ENCODE measurements at places on chromosomes 6 and 20.

GRCh38 chr20:20827992-20828597, 115.7 kb upstream of the RALGAPA2 start:
- DNase-seq, result no peak

- DNase-seq, result no peak
Measured at GRCh38 chr20:18727032-18727508, 86.5 kb upstream of the SCP2D1 start.

DNA sequence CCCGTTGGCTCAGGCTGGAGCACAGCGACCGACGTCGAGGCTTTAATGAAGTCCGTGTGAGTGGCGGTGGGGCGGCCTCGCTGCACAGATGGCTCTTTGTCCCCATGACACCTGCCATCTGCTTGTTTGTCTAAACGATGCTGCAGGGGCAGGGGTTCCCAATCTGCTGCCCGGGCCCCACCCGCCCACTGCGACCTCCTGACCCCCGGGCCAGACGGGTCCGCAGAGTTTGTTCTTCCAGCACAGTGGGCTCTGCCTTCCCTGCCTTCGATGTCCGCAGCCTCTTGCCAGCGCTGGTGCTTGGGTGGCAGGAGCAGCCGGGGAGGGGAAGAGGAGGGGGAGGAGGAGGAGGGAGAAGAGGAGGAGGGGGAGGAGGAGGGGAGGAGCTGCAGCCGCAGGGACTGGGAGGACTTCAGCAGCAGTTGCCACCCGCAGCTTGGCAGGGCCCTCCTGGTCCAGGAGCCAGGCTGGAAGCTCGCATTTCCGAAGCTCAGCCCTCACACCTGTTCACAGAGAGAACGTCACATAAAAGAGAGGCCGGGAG, 210.0 kb downstream of the DLL1 start:
- peak; percentile 64 for DNase-seq

GRCh38 chr20:43917380-43917779, 2.7 kb downstream of the TOX2 start:
- no peak for DNase-seq

- no peak for DNase-seq
Measured at GRCh38 chr6:105310947-105311346, 91.9 kb downstream of the PREP start.

DNA sequence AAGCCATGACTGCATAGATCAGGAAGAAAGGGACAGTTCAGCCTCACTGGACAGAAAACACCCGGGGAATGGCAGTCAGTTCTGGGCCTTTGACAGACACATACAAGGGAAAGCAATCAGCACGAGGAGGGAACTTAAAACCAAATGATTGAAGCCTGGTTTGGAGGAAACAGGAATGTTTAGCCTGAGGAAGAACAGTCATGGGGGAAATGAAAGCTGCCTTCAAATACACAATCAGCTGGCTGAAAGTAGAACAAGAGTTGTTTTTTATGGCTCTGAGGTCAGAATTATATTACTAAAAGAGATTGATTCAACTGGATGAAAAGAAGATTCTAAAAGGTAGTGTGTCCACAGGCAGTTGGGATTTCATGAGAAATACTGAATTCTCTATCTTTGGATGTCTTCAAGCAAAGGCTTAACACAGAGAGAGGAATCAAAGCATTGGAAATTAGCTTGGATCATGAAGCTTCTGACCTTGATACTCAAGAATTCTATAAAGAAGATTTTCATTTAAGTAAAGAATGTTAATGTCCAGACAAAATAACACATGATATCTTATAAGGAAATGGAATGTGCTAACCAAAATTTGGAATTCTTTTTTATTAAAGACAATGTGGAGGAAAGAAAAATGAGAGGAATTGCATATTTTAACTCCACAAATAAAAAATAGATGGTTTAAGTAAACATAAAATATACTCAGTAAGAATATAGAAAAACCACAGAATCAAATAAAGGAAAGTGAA, 216.6 kb downstream of the IBTK start:
- DNase-seq, result no peak

DNA sequence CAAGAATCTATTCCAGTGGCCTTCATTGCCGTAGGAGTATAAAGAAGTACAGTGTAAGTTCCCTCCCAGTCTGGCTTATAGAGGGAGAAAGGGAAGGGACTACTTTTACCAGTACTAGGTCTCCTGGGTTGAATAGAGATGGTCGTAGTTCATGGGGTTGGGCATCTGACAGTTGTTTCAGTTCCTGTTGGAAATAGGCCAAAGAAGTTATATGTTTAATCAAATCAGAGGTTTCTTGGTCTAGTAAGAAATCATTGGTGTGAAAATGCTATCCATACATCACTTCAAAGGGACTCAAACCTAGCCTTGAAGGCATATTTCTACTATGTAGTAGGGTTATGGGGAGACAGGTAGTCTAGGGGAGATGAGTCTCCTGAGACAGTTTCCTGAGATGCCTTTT, 45.6 kb upstream of the MAN1A1 start:
- DNase-seq, result no peak

DNA sequence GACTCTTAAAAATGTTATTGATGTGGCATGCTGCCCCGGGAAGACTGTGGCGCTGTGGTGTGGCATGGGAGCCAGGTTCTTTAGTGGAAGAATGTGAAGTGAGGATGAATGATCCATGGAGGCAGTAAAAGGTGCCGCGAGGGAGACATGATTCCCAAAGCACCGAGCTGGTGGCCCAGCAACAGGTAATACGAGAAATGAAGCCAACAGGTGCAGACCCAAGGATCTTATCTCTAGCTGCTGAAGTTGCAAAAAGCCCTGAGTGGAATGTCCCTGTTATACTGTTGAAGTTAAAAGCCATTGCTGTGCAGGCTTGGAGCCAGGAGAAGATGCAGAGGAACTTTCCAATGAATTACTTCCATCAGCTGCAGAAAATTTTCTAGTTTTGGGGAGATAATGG, 53.5 kb downstream of the OR2B6 start:
- DNase-seq, result no peak

- no peak for DNase-seq
Measured at GRCh38 chr20:17316316-17317038, 89.6 kb downstream of the PCSK2 start.

DNA sequence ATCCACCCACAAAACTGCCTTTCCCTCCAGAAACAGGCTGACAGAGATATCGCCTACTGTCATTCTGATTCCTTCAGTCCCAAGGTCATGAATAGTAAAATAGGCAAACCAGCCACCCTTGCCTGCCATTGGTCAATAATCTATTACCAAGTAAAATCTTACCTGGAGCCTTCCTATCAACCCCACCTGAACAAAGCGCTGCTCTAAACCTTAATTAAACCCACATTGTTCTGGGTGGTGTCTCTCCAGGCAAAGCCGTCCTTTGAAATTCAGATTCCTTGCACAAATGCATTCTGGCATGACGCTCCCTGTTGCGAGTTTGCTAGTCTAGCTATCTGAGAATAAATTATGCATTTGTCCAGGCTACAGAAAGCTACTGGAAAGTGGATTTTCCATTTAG, 291.6 kb upstream of the ECI2 start:
- DNase-seq, result no peak

DNA sequence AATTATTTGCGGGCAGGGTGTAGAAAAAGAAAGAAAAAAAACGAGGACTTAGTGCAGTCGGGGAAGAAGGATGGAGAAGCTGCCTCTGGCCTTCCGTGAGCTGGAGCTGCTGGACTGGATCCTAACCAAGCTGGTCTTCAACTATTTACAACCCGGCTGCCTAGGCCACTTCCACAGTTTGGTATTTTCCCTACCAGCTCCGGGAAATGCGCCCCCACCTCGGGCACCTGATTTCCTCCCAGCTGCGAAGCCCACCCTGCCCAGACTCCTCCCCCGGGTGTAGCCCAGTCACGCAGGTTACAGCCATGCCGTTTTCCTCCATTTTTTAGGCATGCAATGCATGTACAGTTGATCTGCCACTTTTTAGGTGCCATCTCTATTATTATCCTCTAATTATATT, 21.2 kb downstream of the THEMIS start:
- peak; percentile 62 for DNase-seq

GRCh38 chr6:42166444-42167141, 6.6 kb upstream of the GUCA1A start:
- no peak for DNase-seq

DNA sequence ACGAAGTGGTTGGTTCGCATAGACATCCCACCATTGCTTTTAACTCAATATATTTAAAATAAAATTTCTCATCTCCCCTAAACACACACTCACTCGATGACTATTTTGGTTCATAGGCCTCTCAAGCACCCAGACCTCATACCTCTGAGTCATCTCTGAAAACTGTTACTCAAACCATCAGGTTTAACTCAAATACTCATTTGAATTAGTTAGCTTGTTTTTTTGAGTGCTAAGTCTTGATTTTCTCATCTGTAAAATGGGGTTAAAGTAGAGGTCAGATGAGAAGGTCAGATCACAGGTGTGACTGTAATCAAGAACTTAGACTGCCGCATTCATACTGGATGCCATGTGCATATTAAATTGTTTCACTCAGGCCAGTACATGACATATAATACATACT, 243.9 kb upstream of the TENT5A start:
- no peak for DNase-seq

- peak; percentile 33 for DNase-seq
Measured at GRCh38 chr20:43545837-43546578, 12.8 kb upstream of the SGK2 start.

Measured in spleen (tissue), 13 donors.